ENCODE measurements at places on chromosomes 7 and 10.

DNA sequence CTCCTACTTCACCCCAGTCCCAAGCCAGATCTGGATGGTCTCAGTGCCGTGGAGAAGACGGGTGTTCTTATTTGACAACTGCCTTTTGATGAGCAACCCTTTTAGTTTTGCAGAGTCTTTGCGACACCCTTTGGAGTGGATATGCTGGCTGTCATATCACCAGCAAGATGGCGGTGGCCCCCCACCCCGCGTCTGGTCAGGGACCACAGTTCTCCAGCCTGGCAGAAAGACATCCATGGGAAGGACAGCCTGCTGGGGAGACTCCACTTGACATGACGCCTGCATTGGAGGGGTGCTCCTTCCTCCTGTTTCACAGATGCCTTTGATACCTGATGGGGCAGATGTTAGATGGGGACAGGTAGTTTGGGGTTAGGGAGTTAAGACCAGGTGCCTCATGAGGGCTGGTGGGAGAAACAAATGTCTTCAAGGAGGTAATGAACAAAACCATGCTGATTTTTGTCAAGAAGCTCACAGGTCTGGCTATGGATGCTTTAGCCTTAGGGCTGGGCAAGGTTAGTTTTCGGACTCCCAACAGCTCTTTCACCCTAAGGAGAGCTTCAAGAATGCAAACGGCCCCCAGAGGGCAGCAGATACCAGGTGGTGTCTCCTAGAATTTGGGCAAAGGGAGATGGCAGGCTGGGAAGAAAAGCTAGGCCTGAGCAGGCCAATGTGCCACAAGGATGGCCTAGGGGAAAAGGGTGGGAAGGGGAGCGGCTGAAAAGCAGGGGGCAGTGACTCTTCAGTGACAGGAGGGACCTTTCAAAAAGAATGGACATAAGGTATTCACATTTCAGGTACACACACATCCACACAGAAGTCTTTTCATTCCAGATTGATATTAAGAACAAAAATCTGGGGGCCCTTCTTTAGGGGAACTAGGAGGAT is 95.2 kb downstream of the CLEC2L start:
- DNase-seq: no peak

DNA sequence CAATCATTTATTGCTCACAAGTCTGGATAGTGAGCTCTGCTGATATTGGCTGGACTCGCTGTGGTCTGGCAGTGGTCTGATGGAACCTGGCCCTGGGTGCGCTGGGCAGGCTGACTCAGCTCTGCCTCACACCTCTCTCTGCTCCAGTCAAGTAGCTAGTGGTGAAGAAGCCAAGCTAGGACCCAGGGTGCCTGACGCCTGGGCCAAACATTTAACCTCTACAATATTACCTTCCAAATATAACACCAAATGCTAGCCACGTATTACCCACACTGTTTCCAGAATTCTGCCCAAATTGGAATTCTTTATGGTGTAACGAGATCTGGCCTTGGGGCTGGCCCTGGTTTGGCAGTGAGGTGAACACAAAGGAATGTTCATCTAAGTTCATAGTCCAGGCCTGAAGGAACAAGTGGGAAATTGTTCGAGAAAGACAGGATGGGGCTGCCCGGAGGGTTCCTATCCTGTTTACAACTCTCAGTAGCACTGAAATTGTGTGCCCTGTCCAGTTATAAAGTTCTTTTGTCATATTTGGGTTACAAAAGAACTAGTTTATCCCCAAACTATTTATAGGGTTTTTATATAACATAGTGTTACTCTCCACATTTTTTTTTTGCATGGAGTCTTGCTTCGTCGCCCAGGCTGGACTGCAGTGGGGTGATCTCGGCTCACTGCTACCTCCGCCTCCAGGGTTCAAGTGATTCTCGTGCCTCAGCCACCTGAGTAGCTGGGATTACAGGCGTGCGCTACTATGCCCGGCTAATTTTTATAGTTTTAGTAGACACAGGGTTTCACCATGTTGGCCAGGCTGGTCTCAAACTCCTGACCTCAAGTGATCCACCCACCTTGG is 16.3 kb downstream of the OR2AE1 start:
- no peak for DNase-seq

DNA sequence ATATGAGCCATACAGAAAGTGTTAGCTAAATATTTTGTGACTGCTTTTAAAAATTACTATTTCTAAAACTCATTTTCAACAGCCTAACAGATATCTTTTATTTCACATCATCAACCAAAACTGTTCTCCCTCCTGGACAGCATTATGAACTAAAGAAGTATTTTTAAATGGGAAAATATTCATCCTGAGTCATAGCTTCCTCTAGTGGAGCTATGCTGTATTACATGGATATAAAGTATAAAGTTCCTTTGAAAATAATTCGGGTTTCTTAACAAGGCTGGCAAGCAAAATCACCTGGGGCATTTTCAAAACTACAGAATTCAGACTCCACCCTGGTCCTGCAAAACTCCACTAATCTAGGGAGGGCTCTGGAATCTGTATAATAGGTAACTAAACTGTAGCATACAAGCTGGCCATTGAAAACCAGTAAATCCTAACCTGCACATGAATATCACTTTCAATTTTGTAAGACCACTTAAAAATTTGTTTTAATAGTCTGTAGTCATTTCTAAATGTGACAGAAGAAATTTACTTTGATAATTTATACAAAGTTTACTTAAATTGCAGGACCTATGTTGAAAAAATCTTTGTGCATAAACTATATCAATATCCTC is 53.5 kb downstream of the SCIN start:
- DNase-seq: peak; percentile 20

DNA sequence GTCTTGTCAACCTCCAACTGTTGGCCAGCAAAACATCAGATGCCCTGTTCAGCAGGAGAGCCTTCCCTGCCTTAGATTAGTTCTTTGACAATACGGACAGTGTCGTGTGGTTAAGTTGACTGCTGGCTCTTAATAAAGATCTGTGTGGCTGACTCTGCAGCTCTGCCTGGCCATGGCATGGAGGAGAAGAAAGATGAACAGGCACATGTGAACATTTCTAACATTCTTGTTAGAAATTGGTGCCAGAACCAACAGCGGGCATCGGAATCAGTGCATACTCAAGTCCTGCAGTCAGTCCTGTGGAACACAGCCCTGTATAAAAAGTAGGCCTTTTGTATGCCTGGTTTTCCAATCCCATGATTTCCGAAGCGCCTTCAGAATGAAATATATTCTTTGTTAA is 455.6 kb downstream of the POM121L12 start:
- DNase-seq: no peak

GRCh38 chr7:48708635-48709034 is 215.7 kb upstream of the CDC14C start:
- DNase-seq: no peak

GRCh38 chr10:36725581-36726520 is 399.5 kb upstream of the ANKRD30A start:
- no peak for DNase-seq

DNA sequence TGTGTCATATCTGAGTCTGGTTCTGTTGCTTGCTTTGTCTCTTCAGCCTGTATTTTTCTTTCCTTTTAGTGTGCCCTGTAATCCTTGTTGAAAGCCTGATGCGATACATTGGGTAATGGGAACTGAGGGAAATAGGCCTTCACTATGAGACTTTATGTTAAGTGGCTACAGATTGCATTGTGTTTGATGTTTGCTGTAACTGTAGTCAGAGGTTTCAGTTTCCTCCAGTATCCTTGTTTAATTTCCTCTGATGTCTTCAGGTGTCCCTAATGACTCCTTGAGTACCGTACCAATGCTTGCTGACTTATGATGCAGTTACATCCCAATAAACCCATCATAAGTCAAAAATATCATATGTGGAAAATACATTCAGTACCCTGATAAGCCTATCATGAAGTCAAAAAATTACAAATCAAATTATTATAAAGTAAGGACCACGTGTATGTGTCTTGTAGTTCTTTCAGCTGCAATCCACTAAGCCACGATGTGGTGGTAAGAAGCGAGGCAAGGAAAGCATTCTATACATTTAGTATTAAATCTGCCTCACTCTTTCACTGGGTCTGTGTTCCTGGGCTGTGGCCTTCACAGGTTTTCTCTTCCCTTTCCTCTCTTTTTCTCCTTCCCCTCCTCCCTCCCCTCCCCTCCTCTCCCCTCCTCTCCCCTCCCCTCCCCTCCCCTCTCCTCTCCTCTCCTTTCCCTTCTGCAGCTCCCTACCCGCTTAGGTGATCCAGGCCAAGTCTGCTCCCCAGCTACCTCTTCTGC is 13.3 kb upstream of the GIMAP6 start:
- DNase-seq: no peak

GRCh38 chr10:113422371-113422770 is 130.5 kb upstream of the HABP2 start:
- no peak for DNase-seq

DNA sequence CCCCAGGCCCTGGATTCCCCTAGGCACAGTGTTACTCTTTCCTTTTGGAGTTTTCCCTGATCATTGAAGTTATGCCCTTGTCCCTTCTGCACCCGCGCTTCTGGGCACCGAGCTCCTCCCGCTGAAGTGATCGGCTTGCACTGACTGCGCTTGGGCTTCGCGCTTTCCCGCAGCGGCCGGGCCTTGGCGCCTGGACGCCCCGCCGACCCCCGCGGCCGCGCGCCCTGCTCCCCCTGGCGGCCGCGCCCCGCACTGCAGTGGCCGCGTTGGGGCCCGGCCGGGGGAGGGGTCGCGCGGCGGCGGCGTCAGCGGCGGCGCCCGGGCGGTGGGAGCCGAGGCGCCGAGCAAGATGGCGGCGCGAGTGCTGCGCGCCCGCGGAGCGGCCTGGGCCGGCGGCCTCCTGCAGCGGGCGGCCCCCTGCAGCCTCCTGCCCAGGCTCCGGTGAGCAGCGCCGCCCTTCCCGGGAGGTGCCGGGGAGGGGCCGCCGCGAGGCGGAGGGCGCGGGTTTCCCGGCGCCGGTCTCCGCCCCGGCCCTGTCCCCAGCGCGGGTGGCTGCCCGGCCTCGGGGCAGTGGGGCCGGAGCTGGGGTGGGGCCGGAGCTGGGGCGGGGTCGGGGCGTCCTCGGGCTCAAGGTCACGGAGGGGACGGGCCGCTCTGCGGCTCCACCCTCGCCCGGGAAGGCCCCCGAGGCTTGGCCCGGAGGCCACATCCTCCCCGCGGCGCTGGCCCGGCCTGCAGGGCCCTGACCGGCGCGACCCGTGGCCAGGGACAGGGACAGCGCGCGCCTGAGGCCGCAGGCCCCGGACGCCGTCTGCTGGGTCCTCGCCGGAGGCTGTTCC is at the start of gene NIPSNAP2:
Gene NIPSNAP2, plus strand, starts transcription at position 325 of the 839 bp plus-strand sequence. Its CDS starts 25 bp downstream, at position 350.
- DNase-seq: peak; percentile 77

DNA sequence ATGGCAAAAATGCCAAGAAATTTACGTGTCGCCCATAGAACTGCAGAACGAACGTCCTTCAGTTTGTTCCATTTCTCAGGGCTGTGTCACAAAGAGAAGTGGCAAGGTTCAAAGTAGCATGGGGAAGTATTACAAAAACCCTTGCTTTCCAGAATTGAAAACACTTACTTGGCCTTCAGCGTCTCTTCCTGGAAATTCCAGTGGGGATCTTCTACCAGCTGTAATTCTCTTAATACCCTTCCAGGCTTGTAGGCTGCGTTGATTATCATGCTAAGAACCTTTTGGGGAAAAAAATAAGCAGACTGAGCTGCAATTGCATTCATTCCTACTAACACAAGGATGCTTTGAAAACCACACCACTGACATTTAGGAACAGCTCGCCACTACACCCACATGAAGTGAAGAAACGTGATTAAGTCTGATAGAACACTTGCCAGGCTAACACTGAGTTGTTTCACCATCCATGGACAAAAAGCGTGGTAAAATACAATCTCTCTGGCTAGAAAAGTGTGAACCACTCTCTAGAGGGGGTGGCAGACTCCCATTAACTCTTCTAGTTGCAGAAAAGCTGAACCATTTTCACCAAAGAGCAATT is 222.3 kb downstream of the SFMBT2 start:
- DNase-seq: no peak

DNA sequence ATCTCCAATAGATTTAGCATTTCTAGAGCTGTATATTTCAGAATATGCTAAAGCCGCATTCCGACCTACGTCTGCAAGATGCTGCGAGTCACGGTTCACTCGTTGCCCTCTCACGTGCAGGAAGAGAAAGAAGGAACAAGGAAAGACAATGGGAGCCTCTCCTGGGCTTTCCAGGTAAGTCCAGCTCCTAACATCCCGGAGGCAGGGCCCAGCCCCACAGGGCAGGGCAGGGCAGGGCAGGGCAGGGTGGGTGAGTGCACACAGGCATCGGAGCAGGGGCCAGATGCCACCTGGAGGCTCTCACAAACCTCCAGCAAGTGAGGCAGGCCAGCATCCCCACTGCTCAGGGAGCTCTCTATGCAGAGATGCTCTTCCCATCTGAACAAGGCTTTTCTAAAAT is 50.8 kb downstream of the VOPP1 start:
- no peak for DNase-seq

DNA sequence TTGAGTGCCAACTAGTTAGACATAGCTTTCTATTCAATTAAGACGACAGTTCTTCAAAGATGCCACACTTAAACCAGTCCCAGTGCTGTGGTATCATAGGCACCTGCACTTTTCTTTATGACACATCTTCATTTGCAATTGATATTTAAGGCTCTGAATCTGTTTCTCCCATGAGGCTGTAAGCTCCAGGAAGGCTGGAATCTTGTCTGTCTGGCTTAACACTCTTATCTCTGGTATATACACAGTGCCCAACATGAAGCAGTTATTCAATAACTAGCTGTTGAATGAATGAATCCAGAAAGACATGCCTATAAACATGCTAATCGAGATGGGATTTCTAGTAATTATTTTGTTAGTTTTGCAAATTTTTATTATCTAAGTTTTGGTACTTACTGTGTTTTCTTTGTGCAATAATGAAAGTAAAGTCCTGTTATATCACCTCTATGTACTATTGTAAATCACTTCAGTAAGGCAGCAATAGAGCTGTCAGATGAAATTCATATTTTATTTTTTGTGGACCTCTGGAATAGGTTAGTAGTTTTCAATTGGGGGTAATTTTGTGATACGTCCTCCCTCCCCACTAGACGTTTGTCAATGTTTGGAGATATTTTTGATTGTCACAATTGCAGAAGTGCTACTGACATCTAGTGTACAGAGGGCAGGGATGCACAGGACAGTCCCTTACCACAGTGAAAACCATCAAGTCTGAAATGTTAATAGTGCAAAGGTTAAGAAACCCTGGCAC is 51.3 kb upstream of the STEAP4 start:
- no peak for DNase-seq

GRCh38 chr10:103168438-103168837 is 24.6 kb downstream of the NT5C2 start:
- no peak for DNase-seq

- DNase-seq: no peak
Measured at GRCh38 chr7:146826329-146826728, 709.7 kb downstream of the CNTNAP2 start.
